Cardiac muscle cell (in vitro differentiated cells and primary cell): ENCODE measurements at places on chromosomes 12 and 14. TPM values are rescaled to one million over a fixed set of nuclear protein-coding genes. Genes with fewer than 3 reads are reported as not detected.

SLC25A47 gene
- total RNA-seq = not detected in 2 replicates

ZNF219 gene
- total RNA-seq = 143 and 154 TPM in 2 replicates

SLC10A1 gene
- not detected in 2 replicates for total RNA-seq

HPD gene
- total RNA-seq = not detected in 2 replicates

SUOX gene
- 38.2 and 52.4 TPM in 2 replicates for total RNA-seq

PLCZ1 gene
- not detected in 2 replicates for total RNA-seq

ANO4 gene
- 0.33 and 0.95 TPM in 2 replicates for total RNA-seq

BEGAIN gene
- 0.04 TPM in 1 of 2 replicates, not detected in the other for total RNA-seq

HNRNPA1 gene
- total RNA-seq = 782 and 963 TPM in 2 replicates

LBHD2 gene
- total RNA-seq = not detected in 2 replicates

MGP gene
- total RNA-seq = 1.4 TPM in 1 of 2 replicates, not detected in the other
